Dermis microvascular lymphatic vessel endothelial cell (primary cell): ENCODE measurements at places on chromosomes 7 and 10. TPM values are rescaled to one million over a fixed set of nuclear protein-coding genes. Genes with fewer than 3 reads are reported as not detected.

CUL1 gene
- total RNA-seq: 38.5 and 46.1 TPM in 2 replicates

MOSPD3 gene
- 6.7 and 6.8 TPM in 2 replicates for total RNA-seq

TMEM213 gene
- total RNA-seq: not detected in 2 replicates

ANKRD22 gene
- total RNA-seq: not detected in 2 replicates

COL17A1 gene
- total RNA-seq: 0.25 and 0.90 TPM in 2 replicates

MMP21 gene
- 0.13 and 0.51 TPM in 2 replicates for total RNA-seq

UPF2 gene
- 10.7 and 10.9 TPM in 2 replicates for total RNA-seq

FFAR4 gene
- total RNA-seq: not detected in 2 replicates

SPAM1 gene
- total RNA-seq: not detected in 2 replicates

FAM131B gene
- total RNA-seq: 0.13 TPM in 2 replicates

CYP2E1 gene
- total RNA-seq: 0.13 TPM in 1 of 2 replicates, not detected in the other

RBM48 gene
- 7.3 and 9.2 TPM in 2 replicates for total RNA-seq

SPDYE2 gene
- not detected in 2 replicates for total RNA-seq

RTKN2 gene
- under 0.01 TPM in 2 replicates for total RNA-seq

PDK4 gene
- 53.1 and 219 TPM in 2 replicates for total RNA-seq

SFRP4 gene
- not detected in 2 replicates for total RNA-seq

ADRA2A gene
- total RNA-seq: not detected in 2 replicates

CUTC gene
- 16.9 and 19.8 TPM in 2 replicates for total RNA-seq

UNC5B gene
- 14.8 and 18.1 TPM in 2 replicates for total RNA-seq

TMEM176B gene
- not detected in 2 replicates for total RNA-seq

TBX20 gene
- total RNA-seq: 0.13 TPM in 1 of 2 replicates, not detected in the other

CCDC172 gene
- total RNA-seq: not detected in 2 replicates

CYP3A4 gene
- total RNA-seq: not detected in 2 replicates

KCNIP2 gene
- 0.13 TPM in 2 replicates for total RNA-seq

KCNMA1 gene
- 0.38 and 0.51 TPM in 2 replicates for total RNA-seq

SPDYE1 gene
- not detected in 2 replicates for total RNA-seq

HMX3 gene
- total RNA-seq: not detected in 2 replicates

VPS50 gene
- 26.0 and 27.1 TPM in 2 replicates for total RNA-seq

ARL5B gene
- 14.8 and 17.6 TPM in 2 replicates for total RNA-seq

WEE2 gene
- under 0.01 and 0.13 TPM in 2 replicates for total RNA-seq

FRMPD2 gene
- total RNA-seq: 0.13 TPM in 2 replicates

C1QL3 gene
- total RNA-seq: 0.39 and 0.76 TPM in 2 replicates

GDF2 gene
- total RNA-seq: not detected in 2 replicates

PNLIPRP2 gene
- total RNA-seq: not detected in 2 replicates

HGF gene
- total RNA-seq: 0.25 and 0.77 TPM in 2 replicates

CHN2 gene
- total RNA-seq: 0.63 and 0.90 TPM in 2 replicates

C10orf71 gene
- not detected in 2 replicates for total RNA-seq

EBLN1 gene
- not detected in 2 replicates for total RNA-seq

NPFFR1 gene
- not detected in 2 replicates for total RNA-seq

GHRHR gene
- not detected in 2 replicates for total RNA-seq

TSPAN12 gene
- total RNA-seq: 43.6 and 89.3 TPM in 2 replicates

LRRC18 gene
- not detected in 2 replicates for total RNA-seq

EVX1 gene
- not detected in 2 replicates for total RNA-seq
